HCT116 (cell line): ENCODE measurements at places on chromosomes 3 and 15. TPM values are rescaled to one million over a fixed set of nuclear protein-coding genes. Genes with fewer than 3 reads are reported as not detected.

DNA sequence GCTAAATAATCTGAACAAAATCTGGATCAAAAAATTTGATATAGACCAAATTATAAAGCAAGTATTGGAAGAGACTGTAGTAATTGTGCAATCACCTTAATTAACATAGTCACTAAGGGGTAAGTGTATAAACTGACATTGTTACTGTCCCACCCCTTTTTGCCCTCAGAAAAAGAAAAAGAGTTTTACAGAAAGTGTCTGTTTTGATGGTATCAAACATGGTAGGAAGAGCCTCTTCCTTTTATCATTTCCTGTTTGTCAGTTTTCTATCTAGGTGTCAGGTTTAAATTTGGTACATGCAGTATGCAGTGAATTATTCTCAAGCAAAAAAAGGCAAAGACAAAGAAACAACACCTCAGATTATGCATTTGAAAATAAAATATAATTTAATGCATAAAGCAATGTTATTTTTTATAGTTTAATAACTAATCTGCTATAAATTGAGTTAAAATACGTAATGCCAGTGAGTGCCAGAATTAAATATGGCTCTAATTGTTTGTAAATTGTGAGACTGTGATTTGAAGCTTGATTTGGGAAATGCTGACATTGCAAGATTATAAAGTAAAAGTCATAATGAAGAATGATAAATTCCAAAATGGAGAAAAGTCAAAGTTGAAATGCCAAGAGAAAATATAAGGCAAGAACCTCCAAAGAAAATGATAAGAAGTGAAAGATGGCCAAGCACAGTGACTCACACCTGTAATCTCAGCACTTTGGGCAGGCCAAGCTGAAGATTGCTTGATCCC, 30.3 kb upstream of the CMC1 start:
- DNase-seq: no peak

DNA sequence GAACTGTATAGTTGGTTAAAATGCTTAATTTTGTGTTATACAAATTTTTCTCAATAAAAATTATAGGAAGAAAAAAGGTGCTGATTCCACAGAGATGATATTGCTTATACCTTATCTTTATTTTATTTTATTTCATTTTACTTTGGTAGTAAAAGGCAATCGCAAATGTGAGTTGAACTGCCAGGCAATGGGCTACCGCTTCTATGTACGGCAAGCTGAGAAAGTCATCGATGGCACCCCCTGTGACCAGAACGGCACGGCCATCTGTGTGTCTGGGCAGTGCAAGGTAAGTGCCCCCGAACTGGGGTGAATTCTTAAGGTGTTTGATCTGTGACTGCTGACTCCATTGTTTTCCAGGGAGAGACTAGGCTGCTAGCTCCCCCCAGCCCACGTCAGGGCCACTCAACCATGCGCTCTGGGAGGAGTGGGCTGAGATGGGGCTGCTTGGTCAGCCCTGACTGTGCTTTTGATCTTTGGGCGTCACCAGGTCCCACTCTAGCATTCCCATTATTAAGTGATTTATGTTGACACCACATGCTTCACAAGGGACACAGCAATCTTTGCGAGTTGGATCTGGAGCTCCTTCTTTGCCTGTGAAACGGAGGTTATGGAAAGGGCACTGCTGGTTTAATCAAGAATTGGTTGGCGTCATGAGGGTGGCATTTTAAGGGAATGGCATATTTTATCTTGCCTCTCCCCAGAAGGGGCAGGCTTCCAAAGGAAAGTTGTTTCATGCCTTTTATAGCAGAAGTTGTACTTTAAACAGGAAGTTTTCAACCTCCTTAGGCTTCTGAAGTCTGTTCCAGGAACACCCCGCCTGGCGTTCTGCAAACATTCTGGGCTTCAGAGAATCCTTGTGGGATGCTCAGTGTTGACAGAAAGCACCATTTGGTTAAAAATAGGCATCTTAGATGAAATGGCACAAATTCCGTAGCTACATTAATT, 296.5 kb downstream of the THSD4 start:
- no peak for DNase-seq

DNA sequence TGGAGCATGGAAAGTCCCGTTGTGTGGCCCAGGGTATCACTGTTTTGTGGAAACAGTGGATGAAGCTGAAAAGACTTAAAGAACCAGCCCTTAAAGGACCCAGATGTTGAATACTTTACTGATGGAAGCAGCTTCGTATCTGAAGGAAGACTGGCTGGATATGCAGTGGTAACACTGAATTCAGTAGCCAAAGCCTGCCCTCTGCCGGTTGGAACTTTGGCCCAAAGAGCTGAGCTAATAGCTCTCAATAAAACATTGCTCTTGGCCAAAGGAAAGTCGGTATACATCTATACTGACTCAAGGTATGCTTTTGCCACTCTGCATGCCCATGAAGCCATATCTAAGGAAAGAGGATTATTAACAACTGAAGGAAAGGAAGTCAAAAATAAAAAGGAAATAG, 885.4 kb downstream of the PDCD6IP start:
- DNase-seq: no peak

- no peak for DNase-seq
Observed at GRCh38 chr3:69052472-69052898, 352 bp upstream of the TMF1 start.

GRCh38 chr3:134681522-134681900, 30.7 kb upstream of the KY start:
- DNase-seq: no peak

GRCh38 chr15:30650012-30650929, 24.3 kb downstream of the ARHGAP11B start:
- no peak for DNase-seq

DNA sequence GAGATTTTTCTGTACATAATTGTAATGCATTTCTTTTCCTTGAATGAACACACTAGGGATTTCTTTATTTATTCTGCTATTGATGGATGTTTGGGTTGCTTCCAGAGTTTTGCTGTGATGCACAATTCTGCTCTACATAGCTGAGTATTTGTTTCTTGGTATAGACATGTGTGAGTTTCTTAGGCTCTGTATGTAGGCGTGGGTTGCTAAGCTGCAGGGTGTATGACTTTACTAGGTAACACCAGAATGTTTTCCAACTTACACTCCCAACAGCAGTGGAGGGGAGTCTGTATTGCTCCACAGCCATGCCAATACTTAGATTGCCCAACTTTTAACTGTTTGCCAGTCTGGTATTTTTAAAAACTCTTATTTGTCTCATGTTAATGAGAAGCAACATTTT, 155.5 kb upstream of the TNIK start:
- DNase-seq: no peak

DNA sequence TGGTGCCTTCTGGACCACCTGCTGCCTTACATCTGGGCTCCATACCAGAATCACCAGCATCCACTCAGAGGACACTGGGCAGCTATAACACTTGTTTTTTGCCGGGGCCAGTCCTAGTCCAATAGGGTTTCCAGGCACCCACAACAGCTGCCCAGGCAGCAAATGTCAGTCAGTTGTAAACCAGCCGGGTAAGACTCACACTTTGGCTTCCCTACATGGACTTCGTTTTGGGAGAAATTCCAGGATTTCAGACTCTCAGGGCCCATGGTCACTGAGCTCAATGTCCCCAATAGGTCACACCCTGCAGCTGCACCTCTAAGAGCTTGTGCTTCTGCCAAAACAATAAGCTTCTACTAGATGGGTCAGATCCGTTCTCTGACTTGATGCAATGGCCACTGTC, 83.8 kb downstream of the FAM174B start:
- no peak for DNase-seq

GRCh38 chr15:77517579-77517978, 96.9 kb downstream of the HMG20A start:
- DNase-seq: no peak

GRCh38 chr15:78082106-78082742, 4.7 kb upstream of the TBC1D2B start:
- DNase-seq: no peak

DNA sequence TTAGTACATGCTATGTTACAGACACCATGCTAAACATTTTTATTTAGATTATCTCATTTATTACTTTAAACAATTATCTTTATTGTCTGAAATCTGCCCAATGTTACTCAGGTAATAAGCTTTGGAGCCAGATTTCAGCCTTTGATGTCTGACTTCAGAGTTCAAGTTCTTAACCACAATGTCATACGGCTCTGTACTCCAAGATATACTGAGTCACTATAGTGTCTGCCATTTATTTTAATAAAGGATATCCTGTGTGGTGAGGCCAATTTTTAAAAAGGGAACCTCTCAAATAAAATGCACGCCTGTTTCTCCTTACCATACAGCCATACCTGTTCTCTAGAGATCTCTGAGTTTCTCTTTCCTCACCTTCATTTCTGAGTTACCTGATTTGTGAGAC, 193.1 kb downstream of the EPHA3 start:
- DNase-seq: no peak

- no peak for DNase-seq
Observed at GRCh38 chr15:38085114-38085513, 150.7 kb downstream of the TMCO5A start.

DNA sequence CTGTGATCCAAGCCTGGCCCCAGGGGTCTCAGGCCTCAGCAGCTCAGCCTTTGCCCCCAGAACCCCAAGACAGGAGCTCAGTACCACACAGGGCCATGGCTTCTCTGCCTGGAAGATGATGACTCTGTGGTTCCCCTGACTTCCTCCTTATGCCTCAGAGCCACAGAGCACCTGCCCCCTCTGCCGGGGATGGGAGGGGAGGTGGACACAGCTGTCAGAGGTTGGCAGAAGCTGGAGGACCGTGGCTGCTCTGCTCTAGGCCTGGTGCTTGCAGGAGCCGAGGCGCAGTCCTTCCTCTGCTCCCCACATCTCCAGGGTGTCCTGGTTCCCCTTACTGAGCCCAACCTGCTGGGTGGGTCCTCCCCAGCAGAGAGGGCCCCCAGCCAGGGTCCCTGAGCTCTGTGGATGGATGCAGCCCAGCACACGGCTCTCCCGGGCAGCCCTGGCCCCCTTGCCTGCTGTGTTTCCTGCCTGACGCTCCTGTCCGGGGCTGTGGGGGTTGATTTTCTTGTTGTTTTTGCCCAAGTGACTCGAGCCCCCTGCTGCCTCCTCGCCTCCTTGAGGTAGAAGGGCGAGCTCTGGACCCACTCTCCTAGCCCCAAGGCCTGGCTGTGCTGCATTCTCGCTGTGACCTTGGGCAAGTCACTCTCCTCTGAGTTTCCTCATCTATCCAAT, 36.6 kb downstream of the PSTPIP1 start:
- DNase-seq: no peak

Gene ALDH1A3
- total RNA-seq: 248 TPM

Gene COL8A1
- total RNA-seq: 0.07 TPM

Gene ACKR2
- total RNA-seq: 0.76 TPM

Gene THPO
- not detected for total RNA-seq

Gene TJP1
- 83.6 TPM for total RNA-seq

Gene C3orf22
- total RNA-seq: not detected

Gene CCDC9B
- 15.6 TPM for total RNA-seq

Gene MUC13
- total RNA-seq: 0.44 TPM

Gene SLC28A2
- total RNA-seq: not detected
